ENCODE measurements at places on chromosomes 7 and 10.

GRCh38 chr10:21602313-21602712, 68.3 kb downstream of the MLLT10 start:
- no peak for DNase-seq

DNA sequence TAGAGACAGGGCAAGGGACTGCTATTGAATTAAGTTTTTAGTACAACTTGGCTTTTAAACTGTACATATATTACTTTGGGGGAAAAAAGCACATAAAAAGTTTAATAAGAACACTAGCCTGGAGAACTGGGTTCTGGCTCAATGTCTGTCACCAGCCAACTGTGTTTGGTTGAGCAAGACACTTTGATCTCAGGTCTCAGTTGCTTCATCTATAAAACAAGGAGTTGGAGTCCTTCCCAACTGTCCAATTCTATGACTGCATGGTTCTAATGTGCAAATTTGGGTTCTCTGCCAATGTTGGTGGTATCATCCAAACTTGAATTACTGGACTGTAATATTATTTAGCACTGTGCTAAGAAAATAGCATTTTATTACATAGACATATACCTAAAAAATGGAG, 50.3 kb downstream of the ATXN7L1 start:
- no peak for DNase-seq

DNA sequence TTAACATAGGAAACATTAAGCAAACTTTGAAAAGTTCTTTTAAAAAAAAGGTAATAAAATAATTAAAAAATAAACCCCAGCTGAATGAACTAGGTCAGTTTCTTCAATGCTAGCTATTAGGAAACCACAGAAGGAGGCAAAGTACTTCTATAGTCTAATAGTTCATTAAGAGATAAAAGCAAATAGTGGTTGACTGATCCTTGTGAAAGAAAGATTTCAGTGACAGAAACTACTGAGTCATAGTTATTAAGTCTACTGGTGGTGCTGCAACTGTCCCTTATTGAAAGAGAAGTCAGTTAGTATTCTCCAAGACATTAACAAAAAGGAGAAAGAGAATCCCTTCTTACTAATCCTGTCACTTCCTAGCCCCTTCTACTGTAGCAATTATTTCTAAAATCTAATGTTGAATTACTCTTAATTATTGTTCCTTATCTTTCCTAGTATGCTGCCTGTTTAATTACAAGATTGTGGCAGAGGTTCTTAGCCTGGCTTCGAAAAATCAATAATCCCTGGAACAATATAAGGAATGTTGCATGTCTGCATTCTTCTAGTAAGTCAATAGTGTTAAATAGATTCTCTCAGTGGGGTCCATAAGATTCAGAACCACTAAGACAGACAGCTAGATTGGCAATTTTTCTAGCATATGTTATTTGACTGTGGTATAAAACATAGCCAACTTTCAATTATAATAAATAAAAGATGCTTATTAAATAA, 18.2 kb downstream of the TCTN3 start:
- no peak for DNase-seq

DNA sequence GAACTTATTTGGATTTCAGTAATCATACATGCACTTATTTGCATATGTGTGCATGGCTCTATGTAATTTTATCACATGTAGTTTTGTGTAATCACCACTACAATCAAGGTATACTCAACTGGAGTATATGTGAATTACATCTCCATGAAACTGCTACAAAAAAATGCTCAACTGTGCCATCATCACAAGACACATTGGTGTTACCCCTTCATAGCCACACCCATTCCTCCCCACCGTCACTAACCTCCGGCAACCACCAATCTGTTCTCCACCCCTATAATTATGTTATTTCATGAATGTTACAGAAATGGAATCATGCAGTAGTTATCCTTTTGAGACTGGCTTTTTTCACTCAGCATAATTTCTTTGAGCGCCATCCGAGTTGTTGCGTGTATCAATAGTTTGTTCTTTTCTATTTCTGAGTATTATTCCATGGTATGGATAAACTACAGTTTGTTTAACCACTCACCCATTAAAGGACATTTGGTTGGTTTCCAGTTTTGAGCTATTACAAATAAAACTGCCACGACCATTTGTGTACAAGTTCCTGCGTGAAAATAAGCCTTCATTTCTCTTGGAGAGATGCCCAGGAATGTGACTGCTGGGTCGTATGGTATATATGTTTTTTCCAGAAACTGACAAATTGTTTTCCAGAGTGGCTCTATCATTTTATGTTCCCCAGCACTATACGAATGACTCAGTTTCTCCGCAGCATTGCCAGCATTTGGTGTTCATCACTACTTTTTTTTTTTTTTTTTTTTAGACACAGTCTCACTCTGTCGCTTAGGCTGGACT, 11.3 kb upstream of the SMO start:
- DNase-seq = no peak

DNA sequence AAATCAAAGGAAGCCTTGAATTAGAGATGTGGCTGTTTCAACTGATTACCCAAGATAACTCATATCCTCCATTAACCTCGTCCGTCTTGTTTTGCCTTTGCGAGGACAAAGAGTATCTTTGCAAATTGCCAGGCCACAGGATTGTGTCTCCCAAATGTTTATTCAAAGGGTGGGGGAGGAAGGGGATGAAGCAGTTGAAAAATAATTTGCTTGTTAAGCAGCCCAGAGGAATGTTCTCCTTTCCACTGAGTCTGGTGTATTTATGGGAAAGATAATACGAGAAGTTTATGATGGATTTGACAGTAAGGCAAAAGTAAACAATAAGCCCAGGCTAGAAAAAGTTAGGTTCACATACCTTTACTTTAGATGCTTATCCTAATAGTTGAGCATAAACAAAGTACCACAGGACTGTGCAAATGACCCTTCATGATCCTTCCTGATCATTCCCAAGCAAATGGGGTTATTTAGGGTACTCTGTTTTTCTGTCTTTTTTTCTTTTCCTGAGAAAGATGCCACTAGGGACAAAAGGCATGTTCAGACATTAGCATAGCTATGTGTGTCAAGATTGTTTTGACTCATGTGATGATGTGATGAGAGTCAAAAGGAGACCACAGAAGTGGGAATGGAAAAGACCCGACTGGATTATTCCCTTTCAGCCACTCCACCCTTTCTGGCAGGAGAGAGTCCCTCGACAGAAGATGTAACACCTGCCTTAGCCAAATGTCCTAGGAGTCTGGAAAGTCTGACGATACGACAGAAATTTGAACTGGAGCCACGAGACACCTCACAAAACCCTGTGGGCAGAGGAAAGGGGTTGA, 243.0 kb upstream of the GLI3 start:
- no peak for DNase-seq

GRCh38 chr10:2856598-2856997, 210.8 kb upstream of the PFKP start:
- DNase-seq = no peak

GRCh38 chr10:117727421-117727820, 184.9 kb downstream of the EMX2 start:
- no peak for DNase-seq

All from stimulated activated CD8-positive, alpha-beta memory T cell treated with anti-CD3 and anti-CD28 coated beads, Interleukin-7, amount 100 ng/mL, for 1 hour (primary cell).